ENCODE measurements at places on chromosomes 11 and 22.

DNA sequence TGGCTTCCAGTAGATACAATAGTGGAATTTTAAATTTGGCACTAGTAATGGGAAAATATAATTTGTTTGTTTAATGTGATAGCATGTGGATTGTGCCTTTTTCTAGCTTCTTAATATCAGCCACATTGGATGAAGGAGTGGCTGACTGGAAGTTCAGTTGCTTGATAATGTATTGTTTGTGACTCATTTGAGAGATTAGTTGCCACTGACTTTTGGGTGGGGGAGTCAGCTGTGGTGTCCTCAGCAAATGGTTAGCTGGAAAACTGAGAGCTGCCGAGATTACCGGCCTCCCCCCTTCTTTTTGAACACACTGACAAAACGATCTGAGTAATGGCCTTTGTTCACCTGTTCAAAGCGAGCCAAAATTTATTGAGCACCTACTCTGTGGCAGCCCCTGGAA, 5.5 kb downstream of the JAM3 start:
- DNase-seq: no peak

GRCh38 chr11:11998091-11998781, 10.2 kb downstream of the DKK3 start:
- no peak for DNase-seq

GRCh38 chr11:16981651-16982194, 32.5 kb downstream of the PLEKHA7 start:
- no peak for DNase-seq

DNA sequence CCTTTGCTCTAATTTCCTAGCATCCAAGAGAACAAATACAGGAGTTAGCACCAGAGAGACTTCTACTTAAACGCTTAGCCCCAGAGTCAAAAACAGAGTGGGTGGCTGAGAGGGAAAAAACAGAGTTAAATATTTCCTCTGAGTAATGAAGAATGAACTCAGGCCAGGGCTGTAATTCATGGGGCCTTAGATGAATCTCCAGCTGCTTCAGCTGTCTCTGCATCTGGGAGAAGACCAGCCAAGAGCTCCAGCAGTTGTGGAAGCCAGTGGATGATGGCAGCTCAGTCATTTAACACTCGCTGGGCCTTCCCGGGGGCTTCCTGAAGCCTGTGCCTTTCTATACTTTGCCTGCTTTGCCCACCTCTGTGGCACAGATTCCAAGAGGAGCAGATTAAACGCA, 5.7 kb upstream of the ADAMTS15 start:
- no peak for DNase-seq

DNA sequence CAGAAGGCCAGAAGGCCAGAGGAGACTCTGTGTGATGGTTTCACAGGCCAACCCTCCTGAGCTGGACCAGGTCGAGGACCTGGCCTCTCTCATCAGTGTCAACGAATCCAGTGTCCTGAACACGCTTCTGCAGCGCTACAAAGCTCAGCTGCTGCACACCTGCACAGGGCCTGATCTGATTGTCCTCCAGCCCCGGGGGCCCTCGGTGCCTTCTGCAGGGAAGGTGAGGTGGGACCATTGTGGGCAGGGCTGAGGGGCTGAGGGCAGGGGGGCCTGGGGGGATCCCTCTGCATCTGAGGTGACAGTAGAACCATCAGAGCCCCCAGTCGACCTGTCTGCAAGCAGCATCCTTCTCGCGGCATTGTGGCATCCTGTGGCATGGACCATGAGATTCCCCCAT, 30.3 kb downstream of the MYO18B start:
- DNase-seq: no peak

- DNase-seq: no peak
Observed at GRCh38 chr11:66172146-66172545, 96.3 kb upstream of the RAB1B start.

DNA sequence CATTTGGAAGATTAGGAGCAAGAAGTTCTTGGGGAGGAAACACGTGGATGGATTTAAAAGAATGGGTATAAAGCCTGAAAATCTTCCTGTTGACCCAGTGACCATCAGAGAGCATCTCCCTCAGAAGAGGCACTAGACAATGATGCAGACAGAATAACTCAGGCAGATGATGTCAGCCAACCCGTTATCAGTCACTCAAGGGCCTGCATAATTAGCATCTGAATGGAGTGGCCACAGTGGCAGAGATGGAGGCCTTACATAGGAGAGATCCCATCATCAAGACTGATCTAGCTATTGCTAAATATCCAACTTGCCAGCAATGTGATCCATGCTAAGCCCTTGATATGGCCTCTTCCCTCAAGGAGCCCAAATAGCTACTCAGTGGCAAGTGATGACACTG, 70.7 kb upstream of the CD82 start:
- DNase-seq: no peak

- no peak for DNase-seq
Observed at GRCh38 chr11:75028724-75029123, 40.0 kb downstream of the NEU3 start.

- no peak for DNase-seq
Observed at GRCh38 chr11:120577624-120578363, 66.2 kb downstream of the GRIK4 start.

- DNase-seq: no peak
Observed at GRCh38 chr11:7977232-7977917, 9.8 kb upstream of the EIF3F start.

GRCh38 chr22:32713737-32714457, 87.6 kb upstream of the TIMP3 start:
- DNase-seq: no peak

- no peak for DNase-seq
Observed at GRCh38 chr22:30040499-30041260, 39.6 kb upstream of the HORMAD2 start.

DNA sequence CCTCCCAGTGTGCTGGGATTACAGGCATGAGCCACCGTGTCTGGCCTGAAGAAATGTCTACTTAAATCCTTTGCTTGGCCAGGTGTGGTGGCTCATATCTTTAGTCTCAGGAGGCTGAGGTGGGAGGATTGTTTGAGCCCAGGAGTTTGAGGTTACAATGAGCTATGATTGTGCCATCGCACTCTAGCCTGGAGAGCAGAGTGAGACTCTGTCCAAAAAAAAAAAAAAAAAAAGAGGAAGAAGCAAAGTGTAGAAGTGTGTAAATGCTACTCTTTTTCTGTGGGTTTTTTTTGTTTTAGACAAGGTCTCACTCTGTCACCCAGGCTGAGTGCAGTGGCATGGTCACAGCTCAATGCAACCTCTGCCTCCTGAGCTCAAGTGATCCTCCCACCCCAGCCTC, 6.4 kb upstream of the ATG16L2 start:
- DNase-seq: no peak

- no peak for DNase-seq
Observed at GRCh38 chr22:30309951-30310741, 16.6 kb downstream of the TBC1D10A start.

DNA sequence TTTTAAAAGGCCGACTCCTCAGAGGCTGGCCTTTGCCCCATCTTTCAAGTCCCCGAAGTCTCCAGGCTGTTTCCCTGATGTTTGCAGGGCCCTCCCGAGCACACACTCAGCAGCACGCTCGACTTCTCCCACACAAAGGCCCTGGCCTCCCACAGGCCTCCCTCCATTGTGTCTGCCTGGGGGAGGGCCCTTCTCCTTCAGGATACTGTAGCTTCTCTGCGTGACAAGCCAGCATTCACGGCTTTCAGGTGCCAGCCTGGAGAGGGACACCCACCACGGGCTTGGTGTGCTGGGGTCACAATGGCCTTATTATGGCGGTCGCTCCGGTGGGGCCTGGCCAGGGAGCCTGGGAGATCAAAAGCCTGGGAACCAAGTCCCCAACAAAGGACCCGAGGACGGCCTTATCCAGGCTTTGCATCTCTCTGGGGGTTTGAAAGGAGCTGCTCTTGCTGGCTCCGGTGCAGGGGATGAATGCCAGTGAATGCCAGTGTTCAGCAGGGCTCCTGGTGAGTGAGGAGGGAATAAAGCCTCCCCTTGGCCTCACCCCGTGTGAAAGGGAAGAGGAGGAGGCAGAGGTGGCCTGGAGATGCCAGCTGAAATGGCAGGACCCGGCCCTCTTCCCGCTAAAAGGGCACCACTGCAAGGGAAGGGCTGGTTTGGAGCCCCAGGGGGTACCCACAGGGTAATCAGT, 55.0 kb downstream of the TRAF6 start:
- no peak for DNase-seq

- DNase-seq: peak; percentile 71
Observed at GRCh38 chr11:62905927-62906531, 15.1 kb downstream of the CHRM1 start.

GRCh38 chr11:79592406-79592805, 151.6 kb upstream of the TENM4 start:
- no peak for DNase-seq

GRCh38 chr22:38215156-38216038, 13.6 kb downstream of the MAFF start:
- no peak for DNase-seq

- DNase-seq: no peak
Observed at GRCh38 chr22:37022483-37023337, 3.2 kb downstream of the MPST start.

- DNase-seq: no peak
Observed at GRCh38 chr11:96095884-96096303, 172.0 kb upstream of the MTMR2 start.

DNA sequence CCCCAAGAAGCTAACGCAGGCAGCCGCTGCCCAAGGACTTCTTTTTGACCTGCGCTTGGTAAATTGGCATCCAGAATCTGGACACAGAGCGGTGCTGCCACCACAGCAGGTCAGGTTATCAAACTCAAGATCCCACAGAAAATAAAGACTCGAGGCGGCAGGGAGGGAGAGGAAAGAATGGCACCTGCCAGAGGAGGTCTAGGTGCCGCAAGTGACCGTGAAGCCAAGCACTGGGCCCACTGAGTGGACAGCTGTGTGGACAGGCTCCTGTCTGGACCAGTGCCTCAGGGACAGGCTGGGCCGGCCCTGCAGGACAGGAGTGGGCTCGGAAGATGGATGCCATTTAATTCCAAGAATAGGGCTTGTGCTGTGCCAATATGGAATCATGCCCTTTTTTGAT, 27.4 kb downstream of the BID start:
- DNase-seq: no peak

GRCh38 chr11:134466156-134466555, 54.1 kb upstream of the B3GAT1 start:
- no peak for DNase-seq

DNA sequence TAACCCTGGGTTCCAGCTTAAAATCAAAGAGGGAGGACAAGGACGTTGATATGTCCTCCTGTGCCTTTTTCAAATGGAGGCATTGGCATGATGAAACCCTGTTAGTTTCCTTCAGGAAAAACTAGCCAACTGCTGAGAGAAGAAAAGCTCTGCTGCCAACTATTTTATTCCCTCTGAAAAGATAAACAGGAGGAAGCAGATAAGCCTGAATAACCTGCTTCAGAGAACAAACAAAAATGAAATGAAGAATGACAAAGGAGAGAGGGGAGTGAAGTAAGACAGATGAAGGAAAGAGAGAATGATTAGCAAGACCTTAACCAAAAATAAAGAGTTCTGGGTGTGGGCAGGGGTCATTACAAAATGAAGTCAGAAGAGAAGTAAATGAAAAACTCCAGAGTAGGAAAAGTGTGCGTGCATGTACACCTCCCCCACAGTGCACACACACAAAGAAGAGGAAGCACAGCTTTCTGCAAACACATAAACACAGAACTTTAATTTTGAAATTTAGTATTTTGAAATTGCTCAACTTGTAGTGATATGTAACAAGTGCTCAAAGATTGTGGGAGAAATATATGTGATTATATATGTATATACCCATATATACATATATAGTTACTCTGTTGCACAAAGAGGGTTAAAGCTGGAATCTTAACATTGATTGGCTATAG, 332.2 kb downstream of the LUZP2 start:
- DNase-seq: no peak

DNA sequence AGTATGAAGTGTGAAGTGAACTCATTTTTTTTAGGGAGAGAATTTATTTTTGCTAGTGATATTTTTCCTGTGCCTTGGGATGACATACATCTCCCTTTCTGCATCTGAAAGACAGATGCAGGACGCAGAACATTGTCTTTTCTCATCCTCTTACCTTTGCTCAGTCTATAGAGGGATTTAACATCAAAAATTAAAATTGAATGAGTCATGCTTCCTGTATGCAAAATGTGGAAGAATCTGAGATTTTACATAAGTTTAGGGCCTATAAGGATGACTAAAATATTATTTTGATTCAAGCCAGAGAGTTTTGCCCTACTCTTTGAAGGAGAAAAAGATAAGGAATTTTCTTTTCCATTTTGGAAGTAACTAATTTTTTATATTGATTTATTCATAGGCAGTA, 27.3 kb downstream of the XRCC6 start:
- DNase-seq: no peak

DNA sequence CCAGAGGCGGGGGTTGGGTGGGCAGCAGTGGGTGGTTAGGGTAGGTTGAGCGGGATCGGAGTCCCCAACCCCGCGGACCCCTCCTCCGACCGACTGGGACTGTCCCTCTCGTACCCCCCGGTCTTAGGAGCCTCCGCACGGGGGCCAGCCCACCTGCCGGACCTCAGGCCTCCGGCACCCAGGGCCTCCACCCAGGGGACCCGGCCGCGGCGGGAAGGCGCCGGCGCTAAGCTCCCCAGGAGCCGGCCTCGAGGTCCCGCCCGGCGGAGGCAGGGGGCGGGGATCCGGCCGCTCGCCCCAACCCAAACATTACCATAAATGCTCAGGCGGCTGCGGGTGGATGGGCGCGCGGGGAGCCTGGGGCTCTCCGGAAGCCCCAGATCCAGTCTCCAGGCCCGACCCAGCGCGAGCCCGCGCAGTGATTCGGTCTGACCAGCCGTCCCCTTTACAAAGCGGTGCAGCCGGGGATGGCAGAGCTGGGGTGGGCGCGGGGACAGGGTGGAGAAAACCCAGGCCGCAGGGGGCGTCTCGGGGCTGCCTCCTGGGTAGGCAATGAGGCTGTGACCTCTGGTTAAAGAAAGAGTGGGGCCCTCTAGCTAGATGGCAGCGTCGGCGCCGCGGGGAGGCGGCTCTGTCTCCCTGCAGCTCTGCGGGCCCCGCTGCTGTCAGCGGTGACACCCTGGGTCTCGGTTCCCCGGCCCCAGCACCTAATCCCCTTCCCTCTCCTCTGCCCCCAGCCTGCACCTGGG, 4.0 kb upstream of the MCAM start:
- peak; percentile 22 for DNase-seq

DNA sequence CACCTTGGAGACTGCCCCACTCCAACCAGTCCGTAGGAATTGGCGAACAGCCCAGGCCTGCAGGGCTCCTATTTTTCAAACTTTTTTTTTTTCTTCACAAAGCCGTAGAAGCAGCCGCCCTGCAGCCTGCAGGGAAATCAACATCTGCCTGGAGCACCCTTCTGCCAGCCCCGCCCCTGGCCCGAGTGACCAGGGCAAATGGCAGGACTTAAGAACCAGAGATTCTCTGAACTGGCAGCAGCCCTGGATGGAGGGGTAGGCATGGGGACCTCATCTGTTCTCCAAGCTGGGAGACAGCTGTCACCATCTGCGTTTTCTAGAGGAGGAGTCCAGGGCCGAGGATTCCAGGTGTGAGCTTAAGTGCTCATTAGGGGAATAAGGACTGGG, 5.6 kb downstream of the SCN2B start:
- DNase-seq: no peak

GRCh38 chr11:57073128-57073527, 84.4 kb downstream of the OR5AK2 start:
- no peak for DNase-seq

GRCh38 chr11:94694309-94695060, 73.7 kb upstream of the AMOTL1 start:
- no peak for DNase-seq

GRCh38 chr11:69828971-69829344, 9.7 kb upstream of the FGF3 start:
- DNase-seq: no peak

GRCh38 chr11:27622541-27623300, 77.5 kb downstream of the BDNF start:
- DNase-seq: no peak

Measured in effector CD8-positive, alpha-beta T cell (primary cell).